ENCODE measurements at places on chromosomes 4 and X. TPM values are rescaled to one million over a fixed set of nuclear protein-coding genes. Genes with fewer than 3 reads are reported as not detected.

DNA sequence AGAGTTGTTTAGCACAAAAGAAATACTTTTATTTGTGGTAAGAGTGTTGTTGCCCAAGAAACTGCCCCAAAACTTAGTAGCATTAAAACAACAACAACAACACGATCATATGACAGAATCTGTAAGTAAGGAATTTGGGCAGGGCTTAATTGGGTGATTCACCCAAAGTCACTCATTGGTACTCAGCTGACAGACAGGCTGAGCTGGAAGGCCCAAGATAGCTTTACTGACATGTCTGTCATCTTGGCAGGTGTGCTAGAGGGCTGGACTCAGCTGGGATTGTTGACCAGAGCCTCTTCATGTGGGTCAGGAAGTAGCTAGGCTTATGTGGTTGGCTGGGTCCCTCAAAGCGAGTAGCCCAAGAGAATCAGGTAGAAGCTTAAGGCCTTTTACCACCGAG, 52.3 kb downstream of the KIAA0232 start:
- peaks cover 11% of the 10 kb centered on the region for H3K36me3 ChIP-seq
- no peak overlapping the region for H3K27ac ChIP-seq
- peaks cover 3% of the 10 kb centered on the region for H3K4me1 ChIP-seq
- peak; percentile 43 for DNase-seq

DNA sequence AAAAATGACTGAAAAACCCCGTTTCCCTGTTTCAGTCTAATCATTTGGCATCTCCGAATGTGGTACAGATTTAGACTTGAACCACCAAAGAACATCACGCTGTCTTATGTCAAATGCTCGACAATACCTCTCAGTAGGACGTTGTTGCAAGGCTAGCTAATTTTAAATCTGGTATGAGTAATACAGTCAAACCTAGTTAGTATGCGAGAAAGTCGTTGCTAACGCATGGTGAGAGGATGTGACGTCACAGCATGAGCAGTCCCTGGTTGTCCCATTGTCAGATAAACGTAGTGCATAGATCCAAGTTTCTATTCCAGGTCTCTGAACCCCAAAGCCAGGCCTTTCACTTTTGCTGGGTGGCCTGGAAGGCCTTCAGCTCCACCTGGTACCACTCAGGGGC, 44.7 kb downstream of the SETD7 start:
- H3K36me3 ChIP-seq: peaks cover 57% of the 10 kb centered on the region
- no peak overlapping the region for H3K4me3 ChIP-seq
- H3K4me1 ChIP-seq: no peaks in the 10 kb centered on the region
- no peak overlapping the region for H3K27ac ChIP-seq

DNA sequence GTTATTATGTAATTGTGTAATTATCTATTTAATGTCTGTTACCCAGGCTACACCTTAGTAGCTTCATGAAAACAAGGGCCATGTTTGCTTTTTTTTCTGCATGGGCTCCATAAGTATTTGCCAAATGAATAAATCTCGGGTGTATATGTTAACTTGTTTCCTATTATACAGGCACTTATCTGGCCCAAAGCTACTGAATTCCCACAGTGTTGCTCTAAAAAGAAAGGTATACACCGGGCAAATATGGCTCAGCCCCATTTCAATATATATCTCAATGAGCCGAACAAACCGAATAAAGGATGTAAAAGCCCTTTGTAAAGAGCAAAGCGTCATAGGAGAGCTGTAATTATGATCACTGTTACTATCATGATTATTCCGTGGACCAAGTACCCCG, 767 bp downstream of the PAQR3 start:
- H3K27ac ChIP-seq: peak overlapping the region; percentile 65
- peaks cover 17% of the 10 kb centered on the region for H3K4me1 ChIP-seq
- H3K4me3 ChIP-seq: peak overlapping the region; percentile 94
- DNase-seq: peak; percentile 50
- H3K27me3 ChIP-seq: no peaks in the 10 kb centered on the region

- peak; percentile 57 for DNase-seq
- H3K27me3 ChIP-seq: no peaks in the 10 kb centered on the region
- H3K36me3 ChIP-seq: peaks cover 5% of the 10 kb centered on the region
- H3K4me3 ChIP-seq: no peak overlapping the region
- no peaks in the 10 kb centered on the region for H3K4me1 ChIP-seq
Measured at GRCh38 chrX:129823115-129823514, 20.6 kb downstream of the ZDHHC9 start.

DNA sequence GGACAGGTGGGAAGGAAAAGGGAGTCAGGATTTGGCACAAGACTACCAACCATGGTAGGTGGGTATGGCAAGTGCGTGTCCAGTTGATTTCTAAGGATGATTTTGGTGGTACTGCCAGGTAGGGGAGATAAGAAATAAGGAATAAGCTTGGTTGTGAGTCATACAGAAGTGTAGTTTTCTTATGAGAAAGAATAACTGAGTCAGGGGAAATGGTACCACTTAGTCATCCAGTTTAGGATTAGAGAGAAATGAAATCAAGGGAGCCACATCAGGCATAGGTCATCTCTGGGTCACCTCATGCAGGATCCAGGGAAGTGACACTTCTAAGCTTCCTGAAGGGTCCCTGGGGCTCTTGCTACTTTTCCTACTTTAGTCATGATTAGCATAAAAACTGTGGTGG, 107.1 kb upstream of the C1GALT1C1 start:
- H3K4me1 ChIP-seq: peaks cover 31% of the 10 kb centered on the region
- DNase-seq: peak; percentile 58
- H3K27ac ChIP-seq: peak overlapping the region; percentile 92
- no peaks in the 10 kb centered on the region for H3K36me3 ChIP-seq

MOB1B gene
- total RNA-seq: 11.6 TPM

CYLC1 gene
- total RNA-seq: not detected

ERCC6L gene
- 1.9 TPM for total RNA-seq

AKAP4 gene
- total RNA-seq: not detected

SEPTIN6 gene
- 23.8 TPM for total RNA-seq
